Natural killer cell (primary cell): ENCODE measurements at places on chromosomes 16 and 17. TPM values are rescaled to one million over a fixed set of nuclear protein-coding genes. Genes with fewer than 3 reads are reported as not detected.

DNA sequence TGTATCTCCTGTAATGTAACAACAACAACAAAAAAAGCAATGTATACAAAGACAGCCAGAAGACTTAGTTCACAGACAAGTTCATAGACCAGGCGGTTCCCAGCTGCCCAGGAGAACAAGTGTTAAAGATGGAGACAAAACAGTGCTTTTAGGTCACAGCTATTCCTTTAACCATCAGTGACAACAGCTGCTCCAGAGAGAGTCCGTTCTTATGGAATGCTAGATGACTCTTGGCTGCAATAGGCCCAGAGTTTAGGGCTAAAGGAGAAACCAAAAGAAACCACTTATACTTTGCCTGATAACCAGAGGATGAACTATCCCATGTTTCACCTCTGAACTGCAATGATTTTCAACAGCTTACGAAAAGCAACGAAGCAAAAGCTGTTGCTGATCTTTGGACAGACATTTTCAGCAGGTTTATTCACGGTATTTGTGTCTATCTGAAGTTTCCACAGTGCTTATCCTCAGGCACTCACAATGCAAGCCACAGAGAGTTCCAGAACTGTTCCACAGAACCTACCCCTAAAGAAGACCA is 6.0 kb downstream of the ZCCHC14 start:
- H3K27ac ChIP-seq: peak overlapping the region; percentile 44
- DNase-seq: no peak
- no peak overlapping the region for H3K4me3 ChIP-seq
- peaks cover 32% of the 10 kb centered on the region for H3K4me1 ChIP-seq
- no peaks in the 10 kb centered on the region for H3K27me3 ChIP-seq
- no peaks in the 10 kb centered on the region for H3K36me3 ChIP-seq

DNA sequence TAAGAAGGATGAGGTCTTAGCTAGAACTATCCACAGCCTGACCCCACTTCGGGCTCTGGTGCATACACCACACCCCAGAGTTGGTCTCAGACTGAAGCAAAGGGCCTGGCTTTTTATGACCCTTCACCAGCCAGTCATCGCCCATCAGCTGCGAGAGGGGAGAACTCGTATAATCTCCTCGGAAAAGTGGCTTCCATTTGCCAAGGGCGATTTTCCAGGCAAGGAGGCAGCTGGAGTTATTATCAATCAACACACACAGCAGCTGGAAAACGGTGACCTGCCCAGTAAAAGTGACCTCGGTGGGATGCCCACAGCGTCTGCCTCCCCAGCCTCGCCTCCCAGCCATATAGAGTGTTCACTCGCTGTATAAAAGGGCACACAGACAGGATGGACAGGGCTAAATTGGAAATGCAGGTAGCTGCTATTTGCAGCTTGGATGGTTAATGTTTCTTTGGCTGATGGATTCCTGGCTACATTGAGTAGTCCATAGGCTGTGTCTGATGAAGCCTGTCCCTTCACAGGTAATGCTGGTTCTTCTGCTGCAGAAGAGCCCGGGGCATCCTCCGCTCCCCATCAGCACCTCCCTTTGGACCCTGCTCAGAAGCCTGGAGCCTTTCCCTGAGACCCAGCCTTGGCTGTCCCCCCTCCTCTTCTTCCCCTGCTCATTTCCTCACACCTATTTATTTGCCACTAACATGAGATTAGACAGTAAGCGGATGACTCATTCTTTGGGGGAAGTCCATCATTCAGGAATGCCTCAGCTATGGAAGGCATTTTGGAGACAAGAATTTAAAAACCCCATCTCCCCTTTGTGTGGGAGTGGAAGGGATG is 45.7 kb downstream of the TMEM186 start:
- no peaks in the 10 kb centered on the region for H3K27me3 ChIP-seq
- no peaks in the 10 kb centered on the region for H3K4me1 ChIP-seq
- H3K27ac ChIP-seq: no peak overlapping the region
- peaks cover 2% of the 10 kb centered on the region for H3K36me3 ChIP-seq
- no peak for DNase-seq

GRCh38 chr17:43545383-43545632 is 832 bp downstream of the ETV4 start:
- H3K27me3 ChIP-seq: peaks cover 29% of the 10 kb centered on the region
- no peak overlapping the region for H3K27ac ChIP-seq
- H3K4me3 ChIP-seq: no peak overlapping the region
- DNase-seq: peak; percentile 21

DNA sequence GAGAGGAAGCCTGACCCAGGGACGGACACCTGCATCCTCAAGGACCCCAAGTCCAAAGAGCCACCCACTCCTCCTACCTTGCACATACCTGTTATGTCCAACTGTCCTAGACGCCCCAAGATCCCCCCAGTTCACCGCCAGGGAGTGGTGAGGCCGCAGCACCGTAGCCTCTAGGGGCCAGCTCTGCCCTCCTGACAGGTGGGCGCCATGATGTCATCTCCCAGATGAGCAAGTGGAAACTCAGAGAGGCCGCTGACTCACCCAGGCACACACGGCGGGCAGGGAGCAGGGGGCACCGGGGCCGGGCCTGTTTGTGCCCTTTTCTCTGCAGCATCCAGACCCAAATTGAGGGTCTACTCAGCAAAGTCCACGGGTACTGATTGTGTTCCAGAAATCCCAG is 4.8 kb upstream of the ZNF469 start:
- no peak overlapping the region for H3K27ac ChIP-seq
- H3K36me3 ChIP-seq: no peaks in the 10 kb centered on the region
- DNase-seq: no peak
- H3K4me1 ChIP-seq: peaks cover 5% of the 10 kb centered on the region
- no peak overlapping the region for H3K4me3 ChIP-seq

CDH11 gene
- total RNA-seq: not detected
